NCI-H1694 treated with DMSO at 0.1 percent for 48 hours (cell line): ENCODE measurements at places on chromosomes 16 and 17.

GRCh38 chr17:63601439-63602371 lies 1.0 kb downstream of the TACO1 start:
- DNase-seq, result no peak

DNA sequence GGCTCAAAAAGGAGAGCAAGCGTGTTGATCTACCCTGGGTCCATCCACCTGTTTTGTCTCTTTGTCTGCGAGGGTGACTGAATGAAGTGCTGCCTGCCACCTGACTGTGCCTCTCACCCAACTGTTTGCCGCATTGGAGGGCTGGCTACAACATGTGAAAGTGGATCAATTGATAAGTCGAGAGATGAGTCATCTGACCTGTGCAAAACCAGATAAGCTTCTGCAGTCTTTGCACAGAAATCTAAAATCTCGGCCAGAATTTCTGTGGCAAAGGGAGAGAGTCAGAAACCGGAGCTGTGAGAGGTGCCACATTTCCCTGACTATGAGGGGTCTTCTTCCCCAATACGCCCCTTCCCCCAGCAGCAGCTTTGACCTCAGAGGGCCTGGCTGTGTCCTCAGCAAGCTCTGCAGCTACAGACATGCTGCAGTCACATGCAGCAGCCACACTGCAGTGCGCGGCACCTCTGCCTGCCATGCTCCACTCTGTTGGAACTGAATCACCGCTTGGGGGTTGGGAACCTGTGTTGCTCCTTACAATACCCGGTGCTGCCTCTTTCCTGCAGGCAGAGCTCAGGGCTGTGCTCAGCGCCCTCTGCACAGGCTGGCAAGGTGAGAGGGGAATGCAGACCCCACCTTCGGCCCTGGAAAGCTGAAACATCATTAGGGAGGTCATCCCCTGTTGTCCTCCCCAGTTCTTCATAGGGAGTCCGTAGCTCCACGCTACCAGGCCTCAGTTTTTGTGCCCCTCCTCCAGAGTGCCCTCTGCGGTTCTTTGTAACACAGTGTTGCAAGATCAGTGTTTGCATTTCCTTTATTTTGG lies 16.2 kb upstream of the HAS3 start:
- DNase-seq, result peak; percentile 61

DNA sequence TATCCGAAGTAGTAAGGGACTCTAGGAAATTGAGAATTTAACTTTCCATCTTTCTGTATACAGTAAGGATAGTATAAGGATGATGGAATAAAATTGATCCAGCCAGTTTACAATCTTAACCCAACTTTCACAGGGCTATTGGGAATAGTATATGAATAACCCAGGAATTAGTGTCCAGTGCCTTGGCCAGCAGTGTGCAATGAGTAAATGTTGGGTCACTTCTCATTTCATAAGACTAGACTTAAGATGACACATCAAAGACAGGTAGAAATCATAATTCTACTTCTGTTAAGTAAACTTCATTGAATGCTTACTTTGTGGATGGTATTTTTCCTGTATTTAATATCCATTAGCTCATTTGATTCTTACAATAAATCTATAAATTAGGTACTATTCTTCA lies 949.6 kb upstream of the GOT2 start:
- no peak for DNase-seq

GRCh38 chr16:27474921-27475320 lies 72.9 kb downstream of the IL21R start:
- DNase-seq, result no peak

- DNase-seq, result no peak
Observed at GRCh38 chr16:6749698-6750097, 582.9 kb upstream of the RBFOX1 start.

DNA sequence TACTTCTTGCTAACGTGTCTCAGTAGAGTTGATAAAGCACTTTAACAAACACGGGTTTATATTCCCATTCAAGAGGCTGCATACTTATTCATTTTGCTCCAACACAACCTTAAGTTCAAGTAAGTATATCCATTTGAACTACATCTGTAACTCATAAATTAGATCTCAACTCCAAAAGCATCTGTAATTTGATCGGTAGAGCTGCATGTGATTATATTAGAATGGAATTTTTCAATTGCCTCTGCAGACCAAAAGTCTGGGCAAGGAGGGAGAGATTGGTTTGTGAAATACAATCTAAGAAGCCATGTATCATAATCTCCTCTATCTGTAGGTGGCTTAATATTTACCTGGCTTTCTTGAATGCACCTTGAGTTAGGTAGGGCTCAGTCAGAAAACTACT lies 371.0 kb downstream of the RBFOX1 start:
- no peak for DNase-seq

- DNase-seq, result no peak
Observed at GRCh38 chr17:39376434-39376833, 25.0 kb downstream of the FBXL20 start.

- no peak for DNase-seq
Observed at GRCh38 chr17:77687921-77688320, 270.6 kb upstream of the TNRC6C start.

DNA sequence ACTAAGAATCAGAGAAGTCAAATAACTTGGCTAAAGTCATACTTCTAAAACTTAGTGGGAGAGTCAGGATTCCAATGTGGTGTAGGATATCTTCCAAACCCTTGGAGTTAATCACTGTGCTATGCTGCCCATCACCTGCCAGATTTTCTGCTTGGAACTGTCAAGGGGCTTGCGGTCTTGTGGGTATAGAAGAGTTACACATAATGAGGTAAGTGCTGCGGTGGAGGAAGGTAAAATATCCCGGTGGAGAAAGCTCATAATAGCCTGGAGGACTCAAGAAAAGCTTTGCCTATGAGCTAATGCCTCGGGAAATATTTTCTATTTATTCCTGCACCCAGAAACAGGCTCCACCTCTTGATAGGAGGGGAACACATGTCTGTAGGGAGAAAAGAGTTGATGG lies 195.6 kb downstream of the UTP18 start:
- no peak for DNase-seq

DNA sequence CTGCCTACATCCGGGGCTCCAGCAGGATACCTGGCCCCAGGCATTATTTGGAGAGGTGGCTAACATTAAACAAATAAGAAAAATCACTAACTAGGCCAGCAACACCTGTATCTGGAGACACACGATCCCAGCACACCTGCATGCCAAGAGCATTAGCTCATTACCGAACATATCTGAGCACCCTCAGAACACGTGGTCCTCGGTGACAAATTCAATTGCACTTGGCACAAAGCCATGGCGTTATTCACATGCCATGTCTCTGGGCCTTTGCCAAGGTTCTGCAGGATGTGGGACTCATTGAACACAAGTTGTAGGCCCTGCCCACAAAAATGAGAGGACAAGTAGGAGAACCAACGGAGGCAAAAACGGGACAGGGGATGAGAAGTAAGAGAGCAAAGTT lies 552.3 kb downstream of the TOX3 start:
- DNase-seq, result peak; percentile 29

- DNase-seq, result no peak
Observed at GRCh38 chr16:47467501-47467900, 6.4 kb downstream of the PHKB start.

DNA sequence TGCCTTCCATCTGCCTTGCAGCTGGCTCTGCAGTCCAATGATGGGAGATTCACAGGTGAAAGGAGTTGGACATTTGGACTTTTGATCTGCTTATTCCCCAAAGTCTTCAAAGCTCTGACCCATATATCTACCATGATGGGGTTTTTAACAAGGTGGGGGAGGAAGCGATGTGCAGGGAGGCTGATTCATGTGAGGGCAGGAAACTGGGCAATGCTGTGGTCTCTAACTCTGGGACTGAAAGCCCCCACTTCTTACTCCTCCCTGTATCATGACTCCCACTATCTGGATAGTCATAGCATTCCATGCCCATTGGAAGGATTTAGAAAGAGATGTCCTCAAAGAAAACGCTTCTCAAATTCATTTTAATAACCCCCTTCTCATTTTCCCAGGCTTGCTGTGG lies 16.3 kb downstream of the HOXB1 start:
- no peak for DNase-seq

DNA sequence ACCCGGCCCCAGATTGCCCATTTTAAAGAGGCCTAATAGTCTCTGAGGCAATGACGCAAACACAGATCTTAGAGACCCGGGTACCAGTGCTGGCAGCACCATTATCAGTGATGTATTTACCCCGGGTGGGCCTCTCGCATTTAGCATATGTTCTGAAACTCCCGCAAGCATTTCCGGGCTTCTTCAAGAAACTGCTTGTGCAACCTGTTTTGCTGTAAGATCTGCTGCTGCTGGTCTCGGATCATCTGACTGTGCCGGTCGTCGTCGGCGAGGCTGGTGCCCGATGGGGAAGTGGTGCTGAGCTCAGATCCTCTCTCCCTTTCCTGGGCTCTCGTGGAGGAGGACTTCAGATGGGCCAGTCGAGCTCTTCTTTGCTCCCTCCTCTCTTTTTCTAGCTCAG lies 12.5 kb downstream of the CEP295NL start:
- no peak for DNase-seq

- DNase-seq, result no peak
Observed at GRCh38 chr16:75319513-75320411, 68.3 kb upstream of the BCAR1 start.

- DNase-seq, result no peak
Observed at GRCh38 chr16:89099905-89100304, 6.3 kb downstream of the ACSF3 start.

DNA sequence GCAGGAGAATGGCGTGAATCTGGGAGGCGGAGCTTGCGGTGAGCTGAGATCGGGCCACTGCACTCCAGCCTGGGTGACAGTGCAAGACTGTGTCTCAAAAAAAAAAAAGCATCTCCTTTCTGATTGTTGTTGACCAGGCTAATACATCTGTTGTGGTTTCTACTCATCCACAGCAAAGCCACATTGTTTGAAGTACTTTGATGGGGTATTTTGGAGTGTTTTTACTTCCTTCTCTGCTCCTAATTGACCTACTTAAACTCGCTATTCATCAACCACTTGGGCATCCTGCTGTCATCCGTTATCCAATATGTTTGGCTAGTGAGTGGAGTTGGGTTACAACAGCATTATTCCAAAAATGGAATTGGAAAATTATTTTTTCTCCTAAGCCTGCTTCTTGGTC lies 3.5 kb upstream of the CDC27 start:
- no peak for DNase-seq

DNA sequence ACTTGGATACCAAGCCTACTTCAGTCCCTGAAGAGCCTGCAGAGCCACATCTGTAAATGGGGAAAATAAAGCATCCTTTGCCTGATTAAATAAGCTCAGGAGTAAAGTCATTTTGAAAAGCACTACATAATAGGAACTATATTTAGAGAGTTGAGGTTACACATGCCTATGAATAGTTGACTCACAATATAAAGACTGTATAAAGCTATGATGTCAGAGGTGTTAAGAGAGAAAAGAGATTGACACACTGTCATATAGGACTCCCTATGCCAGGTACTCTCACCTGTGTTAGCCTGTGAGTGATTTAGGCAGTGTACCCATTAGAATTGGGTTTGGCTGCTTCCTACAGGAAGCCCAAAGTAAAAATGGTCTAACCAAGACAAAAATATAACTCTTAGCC lies 87.7 kb upstream of the CRHR1 start:
- no peak for DNase-seq

DNA sequence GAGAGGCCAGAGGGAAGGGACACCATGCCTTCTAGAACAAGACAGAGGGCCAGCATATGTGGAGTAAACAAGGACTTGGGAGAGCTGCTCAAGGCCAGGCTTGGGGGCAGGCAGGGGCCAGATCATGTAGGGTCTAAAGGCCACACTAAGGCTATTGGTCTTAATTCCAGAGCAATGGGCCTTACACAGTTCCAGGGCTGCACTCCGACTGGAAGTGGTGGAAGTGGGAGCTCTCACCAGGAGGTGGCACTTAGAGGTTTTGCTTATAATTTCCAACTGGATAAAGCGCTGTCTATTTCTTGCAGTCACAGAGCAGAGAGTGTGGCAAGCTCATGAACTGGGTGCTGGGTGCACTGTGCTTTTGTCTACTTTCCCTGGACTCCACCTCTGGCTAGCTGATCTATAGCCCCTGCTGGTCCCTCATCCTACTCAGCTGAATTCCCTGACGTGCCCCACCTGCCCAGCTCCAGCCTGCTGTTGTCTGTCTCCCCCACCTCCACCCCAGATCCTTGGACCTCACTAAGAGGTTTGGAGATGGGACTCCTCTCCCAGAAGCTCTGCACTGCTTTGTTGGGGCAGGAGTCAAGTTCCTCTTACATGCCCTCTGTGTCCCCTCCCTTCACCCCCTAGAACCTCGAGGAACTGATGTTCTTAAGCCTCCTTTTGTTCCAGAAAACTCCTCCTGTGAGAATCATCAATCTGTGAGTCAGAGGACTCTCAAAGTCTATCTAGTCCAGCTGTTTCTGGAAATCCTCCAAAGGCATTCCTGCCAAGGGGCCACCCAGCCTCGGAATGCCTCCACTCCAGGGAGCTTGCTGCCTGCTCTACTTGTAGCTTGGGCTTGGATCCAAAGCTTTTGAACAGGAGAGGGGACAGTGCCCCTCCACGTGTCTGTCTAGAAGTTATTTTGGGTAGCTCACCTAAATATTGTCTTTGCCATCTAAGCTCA lies 48.1 kb upstream of the KSR1 start:
- DNase-seq, result no peak

DNA sequence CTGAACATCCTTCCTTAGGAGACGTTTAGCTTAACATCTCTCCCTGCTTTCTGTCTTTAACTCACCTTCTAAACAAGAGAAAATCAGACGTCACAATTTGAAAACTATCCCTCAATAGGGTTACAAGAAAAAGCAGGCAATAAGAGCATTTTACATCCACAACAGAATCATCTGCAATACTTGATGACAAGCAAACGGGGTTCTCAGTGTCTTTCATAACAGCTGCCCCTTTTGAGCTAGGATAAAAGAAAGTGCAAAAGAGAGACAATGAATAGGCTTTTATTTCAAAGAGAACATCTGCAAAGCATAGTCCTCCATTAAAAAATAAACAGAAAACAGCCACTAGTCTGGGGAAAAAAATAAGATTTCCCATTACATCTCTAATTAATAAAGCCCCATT lies 13.2 kb downstream of the XYLT1 start:
- DNase-seq, result no peak

GRCh38 chr17:50192618-50193291 lies 8.7 kb downstream of the COL1A1 start:
- DNase-seq, result no peak

GRCh38 chr17:9875441-9875840 lies 29.6 kb downstream of the RCVRN start:
- DNase-seq, result no peak

- no peak for DNase-seq
Observed at GRCh38 chr16:54488729-54489128, 202.1 kb upstream of the IRX3 start.

DNA sequence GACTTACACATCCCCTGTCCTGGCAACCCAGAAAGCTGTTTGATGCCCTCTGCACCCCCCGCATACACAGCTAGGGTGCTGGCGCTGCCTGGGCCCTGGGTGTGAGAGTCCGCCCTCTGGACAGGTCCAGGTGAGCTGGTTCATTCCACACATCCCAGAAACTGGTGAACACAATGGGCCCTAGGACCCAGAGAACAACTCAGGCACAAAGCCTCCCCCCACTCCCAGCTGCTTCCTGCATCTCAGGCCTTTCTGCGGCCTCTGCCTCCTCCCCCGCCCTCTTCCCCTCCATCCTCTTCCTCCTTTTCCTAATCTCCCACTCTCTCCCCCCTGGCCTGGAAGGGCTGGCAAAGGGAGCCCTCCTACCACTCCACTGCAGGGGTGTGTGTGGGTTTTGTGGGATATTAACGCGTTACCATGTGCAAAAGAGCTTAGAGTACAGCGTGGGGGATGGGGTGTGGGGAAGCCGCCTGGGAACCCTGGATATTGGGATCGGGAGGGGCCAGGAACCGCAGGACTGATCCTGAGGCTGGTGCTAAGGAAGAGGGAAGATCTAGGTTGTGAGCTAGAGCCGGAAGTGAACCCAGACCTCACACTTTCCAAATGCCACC lies 1.6 kb upstream of the PPP1R9B start:
- DNase-seq, result peak; percentile 73
